Dermis microvascular lymphatic vessel endothelial cell (primary cell): ENCODE measurements at places on chromosomes 3 and 15. TPM values are rescaled to one million over a fixed set of nuclear protein-coding genes. Genes with fewer than 3 reads are reported as not detected.
A peak's percentile ranks its signal among the peaks of the same experiment; 100 is the strongest.

GRCh38 chr3:11624161-11624560 is 19.6 kb downstream of the VGLL4 start:
- DNase-seq: peak; percentile 69

GRCh38 chr15:63899193-63899592 is 65.4 kb upstream of the HERC1 start:
- DNase-seq: no peak

GRCh38 chr3:126552688-126553283 is 5.9 kb downstream of the C3orf22 start:
- DNase-seq: no peak

DNA sequence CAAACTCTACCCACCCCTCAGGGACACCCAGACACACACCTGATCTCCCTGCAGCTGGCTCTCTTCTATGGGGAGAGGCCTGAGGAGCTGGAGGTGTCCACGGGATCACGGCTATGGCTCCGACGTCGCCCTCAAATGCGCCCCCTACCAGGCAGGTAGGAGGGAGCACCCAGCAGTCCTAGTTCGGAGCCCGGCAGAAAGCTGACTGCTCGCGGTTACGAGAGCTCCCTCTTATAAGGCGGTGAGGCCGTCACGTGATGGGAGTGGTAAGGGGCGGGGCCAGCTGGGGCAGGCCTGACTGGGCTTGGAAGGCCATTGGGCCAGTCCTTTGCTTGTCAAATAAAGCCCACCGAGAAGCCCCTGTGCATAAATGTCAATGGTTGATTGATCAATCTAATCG is at the start of gene PRR20G:
TSS of gene PRR20G (minus strand) at position 207 of the 400 bp plus-strand sequence. CDS start 681 bp downstream, outside the sequence.
- no peak for DNase-seq

DNA sequence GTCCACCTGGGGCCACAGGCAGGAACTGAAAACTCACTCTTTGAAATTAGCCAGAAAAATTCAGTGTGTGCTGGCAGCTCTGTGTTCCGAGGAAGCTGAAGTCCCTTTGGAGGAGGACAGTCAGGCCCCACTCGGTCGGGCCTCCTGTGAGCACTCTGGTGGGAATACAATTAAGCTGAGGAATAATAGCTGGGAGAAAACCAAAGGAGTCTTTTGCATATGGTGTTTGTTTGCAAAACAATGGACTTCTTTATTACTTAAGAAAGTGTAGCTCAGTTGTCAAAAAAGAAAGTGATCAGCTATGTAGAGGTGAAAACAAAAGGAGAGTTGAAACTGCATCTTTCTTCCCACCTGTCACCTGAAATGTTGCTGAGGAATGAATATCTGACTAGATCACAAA is 202.5 kb downstream of the MEIS2 start:
- DNase-seq: no peak

SLC24A5 gene
- total RNA-seq: not detected in 2 replicates

DNA sequence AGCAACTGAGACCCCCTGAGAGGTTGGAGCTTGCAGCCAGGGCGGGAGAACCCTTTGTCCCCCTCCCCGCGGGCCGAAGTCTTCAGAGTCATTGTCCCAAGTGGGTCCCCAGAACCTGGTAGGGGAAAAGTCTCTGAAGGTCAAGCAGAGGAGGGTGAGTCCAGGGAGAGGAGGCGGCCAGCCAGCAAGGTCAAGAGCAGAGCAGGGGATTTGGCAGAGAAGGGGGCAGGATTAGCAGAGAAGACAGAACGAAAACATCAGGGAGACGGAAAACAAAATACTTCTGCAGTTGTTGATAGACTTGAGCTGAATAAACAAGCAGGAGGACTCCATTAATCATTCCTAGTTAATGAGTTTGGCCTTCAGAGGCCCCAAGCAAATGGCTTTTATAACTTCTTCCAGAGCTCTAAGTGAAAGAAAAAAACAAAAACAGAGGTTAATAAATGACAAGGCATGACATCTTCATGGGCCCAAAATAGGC is 66.7 kb downstream of the GRIP2 start:
- no peak for DNase-seq
